ENCODE measurements at places on chromosomes 13 and 19. TPM values are rescaled to one million over a fixed set of nuclear protein-coding genes. Genes with fewer than 3 reads are reported as not detected.

Gene ACTMAP
- total RNA-seq = 0.59 TPM

Gene SIGLECL1
- not detected for total RNA-seq

Gene ZNF221
- total RNA-seq = 7.7 TPM

Gene IGLON5
- not detected for total RNA-seq

Gene CEBPA
- 0.13 TPM for total RNA-seq

Gene GADD45GIP1
- 27.3 TPM for total RNA-seq

Gene ZNF737
- total RNA-seq = 7.0 TPM

Gene TGFBR3L
- 0.73 TPM for total RNA-seq

Gene TRPC4
- total RNA-seq = 0.04 TPM

Gene FGF22
- not detected for total RNA-seq

Gene ZNF570
- 5.9 TPM for total RNA-seq

Gene FFAR2
- not detected for total RNA-seq

Gene NOTCH3
- 1.1 TPM for total RNA-seq

Gene SIAH3
- total RNA-seq = not detected

Gene LRRC8E
- total RNA-seq = 2.0 TPM

Gene MTUS2
- total RNA-seq = not detected

Gene CEACAM16
- not detected for total RNA-seq

Gene CERS1
- 1.7 TPM for total RNA-seq

Gene VSTM1
- not detected for total RNA-seq

Gene TLE6
- total RNA-seq = 1.9 TPM

Gene MYPOP
- 0.79 TPM for total RNA-seq

Gene LRRC4B
- total RNA-seq = not detected

Gene MVB12A
- total RNA-seq = 36.1 TPM

Gene TNNT1
- total RNA-seq = 2.0 TPM

Gene C1QTNF9B
- total RNA-seq = not detected

Gene SMIM24
- total RNA-seq = not detected

Gene CGB8
- total RNA-seq = not detected

Gene COL4A1
- 350 TPM for total RNA-seq

Gene ZNF665
- total RNA-seq = 2.4 TPM

Gene PCDH20
- not detected for total RNA-seq

Gene NAA16
- 6.2 TPM for total RNA-seq

Gene KRTDAP
- not detected for total RNA-seq

Gene IRGC
- total RNA-seq = not detected

Gene ATP1A3
- total RNA-seq = not detected

Gene ONECUT3
- not detected for total RNA-seq

Gene NLRP5
- not detected for total RNA-seq

Gene MAU2
- total RNA-seq = 23.7 TPM

Gene AMER2
- not detected for total RNA-seq

Gene THSD1
- total RNA-seq = 28.1 TPM

Gene KLK4
- not detected for total RNA-seq

Gene COMMD6
- 47.5 TPM for total RNA-seq

Gene PRSS57
- 0.07 TPM for total RNA-seq

Gene USHBP1
- 5.7 TPM for total RNA-seq

Gene TTYH1
- total RNA-seq = not detected

Gene SHISA7
- total RNA-seq = not detected

Gene RNF225
- total RNA-seq = not detected

Gene IGFL4
- total RNA-seq = 0.07 TPM

Gene N4BP2L1
- 1.5 TPM for total RNA-seq

Gene RFXAP
- 1.6 TPM for total RNA-seq

Gene TEX26
- total RNA-seq = not detected

Gene ZNF616
- 6.1 TPM for total RNA-seq

Gene TRMT1
- 39.2 TPM for total RNA-seq

Gene TYK2
- total RNA-seq = 96.9 TPM
